ENCODE measurements at places on chromosomes 11 and 22.

DNA sequence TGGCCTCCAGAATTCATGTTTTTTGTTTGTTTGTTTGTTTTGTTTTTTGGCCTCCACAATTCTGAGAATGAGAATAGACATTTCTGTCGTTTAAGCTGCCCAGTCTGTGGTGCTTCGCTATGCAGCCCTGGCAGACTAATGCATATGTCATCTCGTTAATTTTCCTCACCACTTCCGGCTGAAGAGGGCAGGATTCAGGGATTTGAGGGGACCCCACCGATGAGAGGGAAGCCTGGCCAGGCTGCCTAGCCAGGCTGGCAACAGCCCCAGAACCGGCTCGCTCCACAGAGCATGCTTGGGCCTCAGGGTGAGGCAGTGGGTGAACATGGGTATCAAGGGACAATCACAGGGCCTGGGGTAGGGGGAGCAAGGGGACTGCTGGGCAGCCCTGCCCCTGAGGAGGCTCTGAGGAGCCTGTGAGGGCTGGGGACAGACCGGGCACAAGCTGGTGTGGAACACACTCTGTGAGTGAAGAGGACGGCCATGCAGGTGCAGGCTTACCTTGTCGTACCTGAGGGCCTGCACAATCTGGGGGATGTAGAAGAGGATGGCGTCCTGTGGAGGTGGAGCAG is 47.8 kb upstream of the SERPIND1 start:
- DNase-seq, result no peak

DNA sequence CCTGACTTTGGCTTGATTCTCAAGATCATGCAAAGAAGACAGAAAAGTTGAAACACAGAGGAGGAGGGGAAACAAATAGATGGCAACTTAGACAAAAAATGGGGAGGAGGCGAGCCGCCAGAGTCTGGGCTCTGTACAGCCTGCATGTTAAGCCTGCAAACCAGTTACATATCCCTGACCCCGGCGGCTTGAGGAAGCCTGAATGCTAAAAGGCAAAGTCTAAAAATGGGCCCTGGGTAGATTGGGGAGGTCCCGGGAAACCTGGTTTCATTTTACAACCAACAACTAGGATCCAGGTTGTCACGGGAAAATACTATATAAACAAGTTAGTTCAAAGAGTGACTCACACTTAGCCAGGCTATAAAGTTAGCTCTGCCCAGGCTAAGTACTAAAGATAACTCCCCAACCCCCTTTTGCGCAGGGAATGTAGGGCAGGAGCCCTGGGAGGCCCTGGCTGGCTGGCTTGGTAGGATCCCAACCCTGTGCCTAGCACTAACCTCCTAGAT is 18.8 kb upstream of the ZBTB16 start:
- DNase-seq, result no peak

- no peak for DNase-seq
Measured at GRCh38 chr11:132075447-132075846, 705.0 kb downstream of the NTM start.

GRCh38 chr11:122393209-122393860 is 262.2 kb upstream of the UBASH3B start:
- DNase-seq, result no peak

DNA sequence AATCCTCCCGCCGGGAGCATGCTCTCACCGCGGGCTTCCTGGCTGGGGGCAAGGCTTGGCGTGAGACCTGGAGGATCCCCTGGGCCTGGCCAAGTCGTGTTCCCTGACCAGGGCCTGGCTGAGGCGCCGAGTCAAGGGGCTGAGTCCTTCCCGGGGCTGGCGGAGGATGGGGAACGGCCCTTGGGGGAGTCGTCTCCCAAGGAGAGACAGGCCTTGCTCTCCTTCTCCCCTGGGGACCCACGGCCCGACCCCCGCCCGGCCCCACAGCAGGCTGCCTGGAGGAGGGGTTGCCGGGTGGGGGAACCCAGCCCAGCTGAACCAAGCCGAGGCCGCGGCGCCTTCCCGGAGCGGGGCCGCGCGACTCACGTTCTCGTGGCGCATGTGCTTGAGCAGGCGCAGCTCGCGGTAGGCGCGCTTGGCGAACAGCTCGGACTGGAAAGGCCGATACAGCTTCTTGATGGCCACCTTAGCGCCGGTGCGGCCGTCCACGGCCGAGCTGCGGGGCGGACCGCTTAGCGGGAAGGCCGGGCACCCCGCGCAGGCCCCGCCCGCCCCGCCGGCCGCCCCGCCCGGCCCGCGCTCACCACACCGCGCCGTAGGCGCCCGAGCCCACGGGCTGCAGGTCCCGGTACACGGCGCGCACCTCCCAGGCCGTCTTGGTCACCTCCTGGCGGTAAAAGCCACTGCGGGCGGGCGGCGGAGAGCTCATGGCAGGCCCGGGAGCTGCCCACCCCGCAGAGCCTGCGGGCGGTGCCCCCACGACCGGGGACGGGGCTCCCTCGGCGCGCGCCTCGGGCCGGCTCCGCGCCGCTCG is 475 bp downstream of the MAPK12 start:
- no peak for DNase-seq

DNA sequence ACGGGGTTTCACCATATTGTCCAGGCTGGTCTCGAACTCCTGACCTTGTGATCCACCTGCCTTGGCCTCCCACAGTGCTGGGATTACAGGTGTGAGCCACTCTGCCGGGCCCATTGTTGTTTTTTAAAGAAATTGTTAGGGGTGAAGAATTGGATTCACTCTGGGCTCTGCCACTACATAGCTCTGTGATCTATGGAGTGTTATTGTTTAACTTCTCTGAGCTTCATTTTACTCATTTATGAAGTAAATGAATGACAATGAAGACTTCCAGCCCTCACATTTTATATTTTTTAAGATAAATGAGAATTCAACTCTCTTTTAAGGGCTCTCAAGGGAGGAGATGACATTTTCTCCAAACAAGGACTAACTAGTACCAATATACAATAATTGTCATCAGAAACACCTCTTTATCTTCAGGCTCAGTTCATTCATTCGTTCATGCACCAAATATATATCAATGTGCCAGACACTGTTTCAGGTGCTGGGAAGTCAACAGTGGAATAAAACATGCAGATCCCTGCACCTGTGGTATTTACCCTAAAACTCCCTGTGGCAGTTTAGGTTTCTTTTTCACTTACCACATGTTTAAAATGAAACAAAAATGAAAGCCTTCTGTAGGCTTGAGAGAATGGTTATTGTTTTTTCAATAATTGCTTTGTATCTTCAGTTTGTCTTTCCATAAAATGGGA is 23.5 kb upstream of the GRAMD1B start:
- DNase-seq, result no peak

GRCh38 chr11:92528001-92528400 is 303.4 kb downstream of the FAT3 start:
- no peak for DNase-seq

- no peak for DNase-seq
Measured at GRCh38 chr11:70535191-70535971, 137.1 kb downstream of the CTTN start.

- DNase-seq, result no peak
Measured at GRCh38 chr11:85875505-85875904, 20.3 kb downstream of the CCDC83 start.

All from stimulated activated CD8-positive, alpha-beta memory T cell treated with anti-CD3 and anti-CD28 coated beads, Interleukin-4, amount 100 ng/mL, for 1 hour (primary cell).